ENCODE measurements at places on chromosomes 7 and 10. TPM values are rescaled to one million over a fixed set of nuclear protein-coding genes. Genes with fewer than 3 reads are reported as not detected.

HABP2 gene
- not detected for total RNA-seq

AKR1C2 gene
- 0.36 TPM for total RNA-seq

CYP2C19 gene
- total RNA-seq = not detected

ANKRD61 gene
- under 0.01 TPM for total RNA-seq

DNA sequence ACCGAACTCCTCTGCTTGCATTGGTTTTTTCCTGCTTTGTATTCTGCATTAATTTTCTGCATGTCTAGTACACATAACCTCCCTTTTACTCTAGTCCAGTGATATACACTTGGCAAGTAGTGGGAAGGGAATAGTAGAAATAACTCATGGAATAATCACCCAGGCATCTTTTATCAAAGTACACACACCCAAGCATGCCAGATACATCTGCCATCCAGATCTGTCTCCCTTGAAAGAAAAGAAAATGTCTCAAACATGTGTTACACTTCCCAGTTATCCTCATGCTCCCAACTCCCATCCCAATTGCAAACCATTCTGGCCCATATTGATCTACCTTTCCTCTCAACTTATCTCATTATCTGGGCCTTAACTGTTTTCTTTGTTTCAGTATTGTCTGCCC lies 79.0 kb downstream of the PHYHIPL start:
- no peak for DNase-seq

DNA sequence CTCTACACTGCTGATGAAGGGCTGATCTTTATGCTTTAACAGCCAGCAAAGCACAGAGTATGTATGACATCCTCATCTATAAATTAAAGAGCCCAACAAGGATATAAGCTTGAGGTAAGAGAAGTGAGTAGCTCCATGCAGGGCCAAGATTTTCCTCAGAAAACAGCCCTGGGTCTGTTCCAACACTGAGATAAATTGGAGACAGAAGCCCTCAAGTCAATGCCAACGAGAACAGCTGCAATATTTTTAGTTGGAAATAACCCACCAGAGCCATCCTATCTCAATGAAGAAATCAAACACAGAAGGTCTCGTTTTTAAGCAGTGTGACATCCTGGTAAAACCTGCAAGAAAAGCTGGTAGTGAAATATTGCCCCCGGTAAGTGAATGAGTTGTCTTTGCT lies 297.0 kb upstream of the AUTS2 start:
- DNase-seq = no peak

GRCh38 chr7:86914551-86914950 lies 144.9 kb downstream of the ELAPOR2 start:
- peak; percentile 7 for DNase-seq

GRCh38 chr10:33174674-33175434 lies 159.6 kb downstream of the NRP1 start:
- DNase-seq = peak; percentile 36

- DNase-seq = no peak
Observed at GRCh38 chr10:82827901-82828300, 952.9 kb downstream of the NRG3 start.

DNA sequence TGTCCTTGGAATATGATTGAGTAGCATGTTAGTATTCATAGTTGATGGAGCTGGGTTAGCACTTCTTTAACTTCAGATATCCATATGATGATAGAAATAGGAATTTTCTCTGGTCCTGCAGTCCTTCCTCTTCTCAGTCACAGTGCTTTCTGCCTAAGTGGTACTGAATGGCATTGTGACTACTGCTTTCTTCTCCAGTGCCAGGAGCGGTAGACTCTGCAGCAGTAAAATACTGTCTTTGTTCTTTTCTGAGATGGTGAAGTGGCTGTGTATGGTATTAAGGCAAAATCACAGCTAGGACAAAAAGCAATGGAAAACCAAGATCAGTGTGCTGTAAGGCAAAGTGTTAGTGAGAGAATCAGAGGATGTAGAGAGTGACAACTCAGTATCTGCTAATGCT lies 46.6 kb downstream of the C1GALT1 start:
- DNase-seq = no peak

DNA sequence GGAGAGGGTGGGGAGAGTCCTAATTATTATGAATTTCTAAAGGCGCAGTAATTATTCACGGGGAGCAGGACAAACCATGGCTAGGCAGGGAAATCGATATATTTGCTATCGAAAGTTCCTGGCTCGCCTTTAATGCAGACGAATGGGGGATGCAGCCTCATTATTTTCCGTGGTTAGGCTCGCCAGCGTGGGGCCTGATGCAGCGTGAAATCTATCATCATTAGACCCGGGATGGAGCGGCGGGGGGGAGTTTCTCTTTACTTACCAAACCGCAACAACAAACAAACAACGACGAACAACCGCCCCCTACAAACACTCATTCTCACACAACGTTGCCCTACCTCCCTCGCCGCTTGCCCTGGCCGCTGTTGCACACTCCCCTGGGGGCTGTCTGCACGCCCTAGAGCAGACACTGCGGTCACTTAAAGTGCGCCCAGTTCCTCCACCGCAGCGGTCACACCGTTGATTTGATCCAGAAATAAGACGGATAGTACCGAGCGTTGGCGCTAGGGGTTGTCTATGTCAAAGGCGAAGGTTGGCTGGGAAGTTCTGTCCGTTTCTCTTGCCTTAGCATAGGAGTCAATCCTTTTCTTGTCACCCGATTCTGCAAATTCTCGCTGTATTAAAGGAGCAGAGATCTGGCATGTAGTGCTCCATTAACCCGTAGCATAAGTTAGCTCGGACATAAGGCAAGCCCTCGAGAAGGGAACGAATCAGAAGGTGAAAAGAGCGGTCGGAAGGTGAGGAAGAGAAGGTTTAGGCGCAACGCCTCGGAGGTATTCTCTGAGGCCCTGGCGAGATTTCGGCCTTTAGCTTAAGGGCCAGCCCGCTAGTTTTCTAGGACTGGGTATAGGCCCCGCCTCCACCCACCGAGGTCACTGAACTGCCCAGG lies 10.4 kb downstream of the NXPH1 start:
- DNase-seq = no peak

DNA sequence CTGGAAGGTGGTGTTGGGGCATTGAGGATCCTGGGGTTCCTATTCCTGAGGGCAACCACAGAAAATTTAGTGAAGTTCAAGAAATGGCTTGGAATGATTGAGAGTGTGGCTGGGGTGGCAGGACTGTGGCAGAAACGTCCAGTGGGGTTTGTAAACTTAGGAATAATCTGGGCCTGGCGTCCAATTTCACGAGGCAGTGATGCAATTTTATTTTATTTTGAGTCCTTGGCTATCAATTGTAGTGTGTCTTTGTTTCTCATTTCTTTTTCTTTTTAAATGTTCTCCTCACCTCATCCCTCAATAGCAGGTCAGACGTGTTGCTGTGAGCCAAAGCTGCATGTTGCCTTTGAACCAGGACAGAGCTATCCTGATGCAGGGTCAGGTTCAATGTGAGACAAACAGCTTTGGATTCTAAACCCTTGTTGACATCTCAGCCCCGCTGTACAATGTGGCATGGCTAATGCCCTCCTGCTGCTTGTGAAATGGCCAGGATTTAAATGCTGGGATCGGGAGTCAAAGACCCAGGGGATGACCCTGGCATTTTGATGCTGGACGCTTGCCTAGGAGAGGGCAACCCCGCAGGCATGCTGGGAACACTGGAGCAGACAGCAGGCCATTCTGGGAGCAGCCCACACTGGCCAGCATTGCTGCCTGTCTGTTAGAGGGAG lies 64.8 kb downstream of the RBM20 start:
- no peak for DNase-seq

All from IMR-90 (cell line).